ENCODE measurements at places on chromosomes 12 and 14. TPM values are rescaled to one million over a fixed set of nuclear protein-coding genes. Genes with fewer than 3 reads are reported as not detected.

The TCHP gene
- 14.7 TPM for polyA plus RNA-seq

The TSPAN9 gene
- 9.1 TPM for polyA plus RNA-seq

The OR6S1 gene
- polyA plus RNA-seq = not detected

The SLC25A21 gene
- 1.8 TPM for polyA plus RNA-seq
